Activated CD4-positive, CD25-positive, alpha-beta regulatory T cell treated with anti-CD3 and anti-CD28 coated beads, Interleukin-2, amount 50 U/mL, for 16 hours (primary cell): ENCODE measurements at places on chromosomes 11 and 22.

DNA sequence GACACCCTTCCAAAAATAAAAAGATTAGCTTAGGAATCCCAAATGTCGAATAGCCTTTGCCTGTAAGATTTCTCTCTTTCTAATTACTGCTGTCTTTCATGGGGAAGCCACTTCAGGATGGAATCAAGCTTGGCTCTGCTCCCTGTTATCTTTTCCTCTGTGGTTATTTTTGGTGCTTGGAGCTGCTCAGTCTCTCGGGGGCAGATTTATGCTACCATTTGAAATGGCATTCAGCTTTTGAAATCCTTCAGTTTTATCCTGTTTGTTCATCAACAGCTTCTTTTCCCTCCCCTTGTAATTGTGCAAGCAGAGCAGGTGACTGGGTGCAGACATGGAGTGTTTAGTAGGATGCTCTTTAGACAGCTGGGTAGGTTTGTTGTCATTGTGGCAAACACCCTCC, 111.0 kb downstream of the DBX1 start:
- no peak for DNase-seq

- no peak for DNase-seq
These were observed 110.1 kb downstream of the CEP164 start for GRCh38 chr11:117437791-117438130.

- peak; percentile 22 for DNase-seq
These were observed 643 bp downstream of the TIGD3 start for GRCh38 chr11:65355013-65355775.

- no peak for DNase-seq
These were observed 8.0 kb upstream of the CHST1 start for GRCh38 chr11:45673441-45673840.

DNA sequence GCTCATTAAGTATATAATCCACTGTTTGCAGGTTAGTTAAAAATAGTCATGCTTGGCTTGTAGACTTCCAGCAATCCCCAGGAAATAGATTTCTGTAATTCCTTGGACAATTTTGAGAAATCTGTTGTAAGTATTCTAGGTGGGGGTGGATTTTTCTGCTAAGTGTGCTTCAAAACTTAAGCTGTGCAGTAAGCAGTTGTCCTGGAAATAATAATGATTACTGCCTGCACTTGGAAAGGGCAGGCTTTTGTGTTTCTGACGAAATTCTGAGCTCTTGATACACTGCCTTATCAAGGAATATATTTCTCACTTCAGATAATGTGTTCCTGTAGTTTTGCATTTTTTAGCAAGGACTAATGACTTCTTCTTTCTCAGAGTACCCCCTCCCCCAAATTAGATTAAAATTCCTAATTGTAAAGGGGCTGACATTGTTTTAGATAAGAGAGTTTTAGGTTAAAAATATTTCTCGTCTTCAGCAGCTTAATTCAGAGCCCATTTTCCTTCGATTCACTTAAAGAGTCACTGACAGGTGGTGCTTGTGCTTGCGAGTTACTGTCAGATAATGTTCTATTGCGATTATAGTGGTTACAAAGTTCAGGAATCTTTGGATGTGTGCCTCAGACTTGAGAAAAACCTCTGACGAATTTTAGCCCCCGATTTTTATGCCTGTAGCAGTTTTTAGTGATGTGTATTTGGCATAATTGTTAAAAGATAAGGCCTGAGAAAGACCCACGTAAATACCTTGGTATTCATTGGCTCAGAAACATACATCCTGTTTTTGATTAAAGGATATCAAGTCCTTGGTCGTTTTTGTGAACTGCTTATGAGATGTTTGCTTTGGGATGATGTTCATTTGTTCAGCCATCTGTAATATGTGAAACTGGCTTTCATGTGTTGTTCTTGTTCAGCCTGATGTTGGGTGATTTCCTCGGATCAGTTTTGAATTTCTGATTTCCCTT, 120.5 kb downstream of the HIPK3 start:
- no peak for DNase-seq

DNA sequence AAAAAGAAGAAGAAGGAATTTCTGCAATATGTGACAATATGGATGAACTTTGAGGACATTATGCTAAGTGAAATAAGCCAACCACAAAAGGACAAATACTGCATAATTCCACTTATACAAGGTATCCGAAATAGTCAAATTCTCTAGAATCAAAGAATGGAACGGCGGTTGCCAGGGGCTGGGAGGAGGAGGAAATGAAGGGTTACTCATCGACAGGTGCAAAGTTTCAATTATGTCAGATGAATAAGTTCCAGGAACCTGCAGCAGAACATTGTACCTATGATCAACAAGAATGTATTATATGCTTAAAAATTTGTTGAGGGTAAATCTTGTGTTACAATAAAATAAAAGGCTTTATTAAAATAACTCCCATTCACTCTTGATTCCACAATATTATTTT, 49.0 kb downstream of the SC5D start:
- no peak for DNase-seq

- no peak for DNase-seq
These were observed 65.2 kb upstream of the SESN3 start for GRCh38 chr11:95296165-95296564.

DNA sequence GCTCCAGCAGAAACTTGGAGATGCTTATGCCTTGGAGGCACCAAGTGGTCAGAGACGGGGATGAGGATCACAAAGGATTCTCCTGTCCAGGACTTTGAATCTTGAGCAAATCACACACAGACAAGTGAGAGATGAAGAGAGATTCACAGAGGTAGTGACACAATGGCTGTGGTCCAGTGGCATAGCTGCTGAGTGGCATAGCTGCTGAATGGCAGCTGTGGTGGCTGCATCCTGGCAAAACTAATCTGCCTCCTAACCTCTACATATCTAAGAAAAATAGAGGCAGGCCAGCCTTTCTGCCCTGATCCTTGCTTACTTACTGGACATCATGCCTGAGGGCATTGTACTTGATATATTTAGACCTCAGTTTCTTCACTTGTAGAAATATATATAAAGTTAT, 102.6 kb downstream of the CD44 start:
- no peak for DNase-seq

DNA sequence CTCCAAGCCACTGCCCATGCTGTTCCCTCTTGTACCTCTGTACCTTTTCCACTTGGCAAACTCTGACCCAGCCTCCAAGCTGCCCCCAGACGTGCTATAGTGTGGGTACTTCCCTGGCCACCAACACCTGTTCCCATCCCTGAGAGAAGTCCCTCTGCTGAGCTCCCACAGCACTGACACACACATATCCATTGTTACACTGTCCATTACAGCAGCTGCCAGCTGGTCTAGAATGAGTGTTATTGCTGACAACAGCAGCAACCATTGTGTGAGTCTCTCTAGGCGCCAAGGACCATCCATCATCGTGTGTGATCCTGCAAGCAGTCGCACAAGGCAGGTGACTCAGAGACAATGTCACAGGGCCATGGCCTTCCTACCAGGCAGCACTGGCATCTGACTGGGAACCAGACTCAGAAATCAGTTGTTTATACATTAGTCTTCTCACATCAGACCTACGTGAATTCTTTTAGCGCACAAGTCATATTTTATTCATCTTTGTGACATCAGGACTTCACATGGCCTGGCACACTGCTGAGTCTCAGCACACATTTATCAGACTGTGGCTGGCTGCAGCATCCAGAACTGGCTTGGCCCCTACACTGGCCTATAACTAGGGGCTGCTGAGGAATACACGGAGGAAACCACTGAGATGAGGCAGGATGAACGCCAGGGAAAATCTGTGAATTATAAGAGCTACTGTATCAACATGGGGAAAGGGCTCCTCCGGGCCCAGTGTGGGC, 56.4 kb downstream of the SGSM3 start:
- no peak for DNase-seq

DNA sequence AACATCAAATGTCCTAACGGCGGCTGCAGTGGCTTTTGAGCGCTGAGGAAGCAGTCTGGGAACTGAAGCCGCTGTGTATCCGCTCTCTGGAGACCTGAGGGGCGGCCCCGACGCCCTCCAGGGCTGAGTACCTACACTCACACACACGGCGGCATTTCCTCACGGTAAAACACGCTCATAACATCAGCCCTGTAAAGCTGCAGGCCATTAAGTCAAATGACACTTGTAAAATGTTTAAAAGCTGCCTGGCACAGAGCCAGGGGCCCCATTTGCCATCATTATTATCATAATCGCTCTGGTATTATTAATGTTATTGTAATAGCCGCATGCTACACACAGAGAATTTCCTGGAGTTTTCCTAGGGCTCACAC, 5.1 kb downstream of the CARS1 start:
- no peak for DNase-seq
